ENCODE measurements at places on chromosomes 12 and 14.

GRCh38 chr12:50574601-50575348, 70.0 kb downstream of the DIP2B start:
- DNase-seq = no peak

DNA sequence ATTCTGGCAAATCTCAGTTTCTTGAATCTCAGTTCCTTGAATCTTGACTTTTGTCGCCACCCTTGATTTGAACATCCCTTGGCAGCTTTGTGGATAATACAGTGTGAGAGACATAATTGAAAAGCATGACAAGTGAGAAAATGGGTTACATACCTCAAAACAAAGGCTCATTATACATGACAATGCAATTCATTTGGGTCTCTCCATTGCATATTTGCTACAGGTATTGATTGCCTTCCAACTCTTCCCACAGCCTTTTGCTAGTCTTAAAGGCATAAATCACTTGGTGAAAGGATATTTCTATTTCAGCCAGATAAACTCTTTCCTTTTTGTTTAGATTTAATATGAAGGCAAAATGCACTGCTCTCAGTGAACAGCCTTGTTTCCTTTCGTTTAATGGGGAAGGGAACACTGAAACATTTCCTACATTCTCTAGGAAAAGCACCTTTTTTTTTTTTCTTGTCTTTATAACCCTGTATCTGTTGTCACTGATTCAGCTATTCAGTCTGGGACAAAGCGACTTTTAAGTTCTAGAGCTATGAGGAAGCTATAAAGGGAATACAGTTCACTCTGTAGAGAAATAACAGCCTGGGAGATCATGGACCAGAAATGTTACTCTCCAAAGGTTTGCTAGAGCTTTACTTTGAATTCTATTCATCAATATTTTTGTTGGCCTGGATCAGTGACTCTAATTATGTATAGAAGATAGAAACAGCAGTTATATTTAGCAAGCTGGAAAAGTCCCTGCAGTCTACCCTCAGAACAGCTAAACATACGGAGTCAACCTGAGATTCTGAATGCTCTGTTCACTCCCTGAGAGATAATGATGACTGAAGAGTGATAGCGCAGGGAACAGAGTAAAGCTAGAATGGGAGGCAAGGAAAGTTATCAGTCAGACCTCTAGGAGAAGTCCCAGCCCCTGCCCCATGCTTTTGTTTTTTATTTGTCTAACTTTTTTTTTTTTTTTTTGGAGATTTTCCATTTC, 311.4 kb downstream of the RGS6 start:
- no peak for DNase-seq

DNA sequence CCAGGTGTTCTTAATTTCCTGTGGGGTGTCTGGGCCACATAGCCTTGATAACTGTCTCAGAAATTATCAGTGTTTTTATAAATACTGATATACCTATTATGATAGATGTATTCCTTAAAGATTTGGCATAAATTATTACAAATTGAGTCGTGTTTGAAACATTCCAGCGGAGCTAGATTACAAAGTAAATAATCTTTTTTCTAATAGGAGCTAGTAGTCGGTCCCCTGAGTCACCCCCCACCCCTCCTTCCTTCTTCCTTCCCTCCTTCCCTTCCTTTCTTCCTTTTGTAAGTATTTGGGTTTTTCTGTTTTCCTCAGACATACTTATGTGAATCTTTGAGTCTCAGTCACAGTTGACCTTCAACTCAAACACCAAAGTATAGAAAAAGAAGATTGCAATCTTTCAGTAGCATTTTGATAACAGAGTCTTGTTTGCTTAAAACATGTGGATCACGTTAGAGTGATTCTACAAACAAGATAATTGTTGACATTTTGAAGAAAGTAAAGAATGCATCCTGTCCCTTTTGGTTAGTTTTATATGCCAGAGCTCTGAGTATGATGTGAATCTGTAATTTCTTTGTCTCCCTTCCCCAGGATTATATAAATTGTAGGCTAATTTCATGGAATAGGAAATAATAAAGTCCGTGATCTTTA, 264.0 kb downstream of the FUT8 start:
- DNase-seq = no peak

GRCh38 chr14:77243853-77244252, 27.2 kb downstream of the NGB start:
- DNase-seq = peak; percentile 56

GRCh38 chr12:122368361-122369073, 54.0 kb downstream of the CLIP1 start:
- no peak for DNase-seq

- no peak for DNase-seq
Measured at GRCh38 chr14:59811815-59812214, 58.8 kb downstream of the RTN1 start.

- DNase-seq = no peak
Measured at GRCh38 chr14:54660604-54661111, 93.7 kb downstream of the SAMD4A start.

DNA sequence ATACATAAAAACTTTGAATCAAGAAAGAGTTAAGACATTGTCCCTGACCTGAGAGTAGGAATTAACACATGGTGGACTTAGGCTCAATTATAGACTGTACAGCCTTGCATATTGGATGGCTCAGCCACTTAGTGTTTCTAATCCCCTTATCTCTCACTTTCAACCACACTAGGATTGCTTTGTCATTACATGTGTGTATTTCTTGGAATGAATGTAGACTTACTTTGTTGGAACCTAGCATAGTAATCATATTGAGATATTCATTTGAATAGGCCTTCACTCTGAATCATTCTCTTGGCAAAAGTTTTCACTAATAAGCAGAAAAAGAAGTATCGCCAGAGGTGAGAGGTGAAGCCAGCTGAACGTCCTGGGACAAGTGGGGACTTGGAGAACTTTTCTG, 1973.9 kb upstream of the FLRT2 start:
- DNase-seq = no peak

- peak; percentile 34 for DNase-seq
Measured at GRCh38 chr12:125149160-125150108, 84.2 kb downstream of the AACS start.

GRCh38 chr12:63457857-63458256, 210.4 kb downstream of the DPY19L2 start:
- no peak for DNase-seq

GRCh38 chr12:18906395-18906794, 168.5 kb downstream of the CAPZA3 start:
- DNase-seq = no peak

DNA sequence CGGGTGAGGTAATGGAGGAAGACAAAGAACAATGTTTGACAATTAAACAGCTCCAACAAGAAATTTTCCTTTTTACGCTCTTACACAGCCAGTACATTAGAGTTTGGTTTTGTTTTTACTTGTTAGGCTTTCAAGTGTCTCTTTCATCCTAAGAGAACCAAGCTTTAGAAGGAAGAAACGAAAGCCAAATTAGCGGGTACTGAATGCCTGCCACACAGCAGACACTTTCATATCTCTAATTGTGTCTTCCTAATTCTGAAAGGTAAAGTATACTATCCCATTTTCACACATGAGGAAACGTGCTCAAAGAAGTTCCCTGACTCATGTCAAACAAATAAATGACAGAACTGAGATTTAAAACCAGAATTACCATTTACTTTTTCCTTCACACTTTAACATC, 65.0 kb downstream of the CDK17 start:
- DNase-seq = no peak

DNA sequence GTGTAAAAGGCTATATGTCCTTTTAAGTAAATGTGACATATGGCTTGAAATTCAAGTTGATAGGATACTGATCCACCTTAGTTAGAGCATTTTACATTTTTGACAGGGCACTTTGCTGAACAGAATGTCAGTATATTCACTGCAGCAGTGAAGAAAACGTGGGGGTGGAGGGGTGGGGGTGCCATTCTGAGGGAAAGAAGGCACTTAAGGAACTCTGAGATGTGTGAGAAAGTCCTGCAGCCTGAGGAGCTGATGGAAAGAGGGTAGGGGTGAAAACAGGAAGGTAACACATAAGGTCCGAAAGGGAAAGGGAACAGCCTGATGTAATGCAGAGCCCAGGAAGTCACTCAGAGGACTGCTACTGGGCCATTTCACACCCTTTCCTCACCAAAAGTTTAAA, 265.5 kb upstream of the GRIP1 start:
- no peak for DNase-seq

GRCh38 chr14:101556566-101557320, 4.6 kb upstream of the DIO3 start:
- no peak for DNase-seq

GRCh38 chr12:119938049-119938667, 50.9 kb upstream of the BICDL1 start:
- peak; percentile 41 for DNase-seq

Data from CD4-positive, alpha-beta T cell treated with Interferon gamma for 1 hour (primary cell).